Endothelial cell of umbilical vein (primary cell): ENCODE measurements at places on chromosomes 2 and 18. TPM values are rescaled to one million over a fixed set of nuclear protein-coding genes. Genes with fewer than 3 reads are reported as not detected.

DNA sequence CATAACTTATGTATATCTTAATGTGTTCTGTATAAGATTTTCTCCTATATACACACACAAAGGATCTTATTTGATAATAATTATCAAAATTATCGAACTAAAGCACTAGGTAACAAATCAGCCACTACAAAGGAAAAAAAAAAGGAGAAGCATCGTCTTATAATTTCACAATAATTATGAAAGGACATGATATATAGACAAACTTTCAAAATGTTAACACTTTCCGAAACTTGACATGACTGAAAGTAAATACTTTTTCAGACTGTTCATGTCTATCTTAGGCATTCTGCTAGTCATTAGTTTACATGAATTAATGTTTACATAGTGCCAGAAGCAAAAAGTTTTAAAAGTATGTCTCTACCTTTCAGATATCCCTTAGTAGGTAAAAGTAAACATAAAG lies 7.3 kb upstream of the NR4A2 start:
- no peaks in the 10 kb centered on the region for H3K36me3 ChIP-seq
- H3K27ac ChIP-seq = no peak overlapping the region
- peaks cover 16% of the 10 kb centered on the region for H3K4me1 ChIP-seq
- no peaks in the 10 kb centered on the region for H3K27me3 ChIP-seq

ANKRD53 gene
- total RNA-seq = 1.3 and 2.2 TPM in 2 replicates

THUMPD2 gene
- 8.2 and 8.9 TPM in 2 replicates for total RNA-seq

GPR75 gene
- total RNA-seq = 4.7 and 5.0 TPM in 2 replicates

- H3K4me3 ChIP-seq = no peak overlapping the region
- no peaks in the 10 kb centered on the region for H3K36me3 ChIP-seq
- H3K4me1 ChIP-seq = no peaks in the 10 kb centered on the region
- no peaks in the 10 kb centered on the region for H3K27me3 ChIP-seq
- DNase-seq = no peak
These were observed 137.7 kb downstream of the ALK start for GRCh38 chr2:29783666-29784065.

- no peaks in the 10 kb centered on the region for H3K27me3 ChIP-seq
- peak; percentile 44 for DNase-seq
- no peaks in the 10 kb centered on the region for H3K36me3 ChIP-seq
- peaks cover 36% of the 10 kb centered on the region for H3K4me1 ChIP-seq
These were observed 675 bp upstream of the SPIRE1 start for GRCh38 chr18:12658426-12659138.

CAPN10 gene
- total RNA-seq = 37.9 and 39.9 TPM in 2 replicates

- no peak overlapping the region for H3K27ac ChIP-seq
- no peak for DNase-seq
- peaks cover 19% of the 10 kb centered on the region for H3K36me3 ChIP-seq
- no peak overlapping the region for H3K4me3 ChIP-seq
- H3K27me3 ChIP-seq = no peaks in the 10 kb centered on the region
- H3K4me1 ChIP-seq = no peaks in the 10 kb centered on the region
These were observed 56.0 kb downstream of the LRPPRC start for GRCh38 chr2:43939695-43940256.

MPP4 gene
- 7.6 and 9.7 TPM in 2 replicates for total RNA-seq

KCNF1 gene
- 0.28 and 0.42 TPM in 2 replicates for total RNA-seq

DNA sequence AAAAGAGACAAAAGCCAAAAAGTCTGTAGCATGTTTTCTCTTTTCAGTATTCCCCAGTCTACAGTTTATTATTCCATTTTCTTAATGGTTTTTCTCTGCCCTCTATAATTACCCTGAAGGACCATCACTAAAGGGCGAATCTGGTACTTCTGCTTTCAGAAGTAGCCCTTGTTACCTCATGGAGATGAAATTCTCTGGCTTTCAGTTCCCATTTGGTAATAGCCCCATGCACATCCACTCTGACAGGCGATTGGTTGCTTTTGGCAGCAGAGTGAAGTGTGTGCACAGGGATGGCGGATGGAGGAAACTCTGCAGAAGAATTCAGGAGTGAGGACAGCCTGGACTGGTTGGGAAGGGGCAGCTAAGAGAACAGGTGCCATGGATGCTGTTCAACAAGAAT lies 66.3 kb upstream of the NABP1 start:
- H3K36me3 ChIP-seq = no peaks in the 10 kb centered on the region
- no peak overlapping the region for H3K4me3 ChIP-seq
- no peak overlapping the region for H3K27ac ChIP-seq
- peaks cover 9% of the 10 kb centered on the region for H3K4me1 ChIP-seq
- no peak for DNase-seq

TXNDC2 gene
- not detected in 2 replicates for total RNA-seq

MC2R gene
- not detected in 2 replicates for total RNA-seq

- H3K36me3 ChIP-seq = no peaks in the 10 kb centered on the region
- peaks cover 6% of the 10 kb centered on the region for H3K4me1 ChIP-seq
- H3K27ac ChIP-seq = no peak overlapping the region
- DNase-seq = no peak
- H3K27me3 ChIP-seq = peaks cover 5% of the 10 kb centered on the region
These were observed 226.9 kb upstream of the TNP1 start for GRCh38 chr2:217086718-217087117.

- no peak for DNase-seq
- H3K4me1 ChIP-seq = no peaks in the 10 kb centered on the region
- H3K36me3 ChIP-seq = no peaks in the 10 kb centered on the region
- no peaks in the 10 kb centered on the region for H3K27me3 ChIP-seq
These were observed 138.4 kb upstream of the DLGAP1 start for GRCh38 chr18:4593459-4593858.

ACAA2 gene
- total RNA-seq = 44.4 and 44.9 TPM in 2 replicates
